ENCODE measurements at places on chromosomes 3 and 15. TPM values are rescaled to one million over a fixed set of nuclear protein-coding genes. Genes with fewer than 3 reads are reported as not detected.

Gene SPTSSB
- 0.20 TPM for total RNA-seq

Gene GATA2
- total RNA-seq = 0.30 TPM

DNA sequence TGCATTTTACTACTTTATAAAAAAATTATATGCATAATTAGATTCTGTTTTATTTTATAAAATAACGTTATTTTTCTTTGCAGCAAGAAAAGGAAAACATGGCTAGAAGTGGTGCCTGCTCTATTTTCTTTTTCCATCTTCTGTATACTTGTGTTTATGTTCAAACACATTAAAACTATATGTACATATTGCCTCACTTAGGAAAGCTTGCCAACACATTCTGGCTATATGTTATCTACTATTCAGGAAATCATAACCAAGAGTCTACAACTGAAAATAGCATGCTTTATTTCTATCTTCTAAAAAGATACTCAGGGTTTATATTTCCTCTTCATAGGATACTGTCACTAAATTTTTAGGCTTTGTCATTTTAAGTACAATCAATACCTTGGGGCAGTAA, 90.2 kb upstream of the KCNMB2 start:
- no peaks in the 10 kb centered on the region for H3K27me3 ChIP-seq
- no peak for DNase-seq
- no peaks in the 10 kb centered on the region for H3K36me3 ChIP-seq
- H3K4me3 ChIP-seq = no peak overlapping the region

DNA sequence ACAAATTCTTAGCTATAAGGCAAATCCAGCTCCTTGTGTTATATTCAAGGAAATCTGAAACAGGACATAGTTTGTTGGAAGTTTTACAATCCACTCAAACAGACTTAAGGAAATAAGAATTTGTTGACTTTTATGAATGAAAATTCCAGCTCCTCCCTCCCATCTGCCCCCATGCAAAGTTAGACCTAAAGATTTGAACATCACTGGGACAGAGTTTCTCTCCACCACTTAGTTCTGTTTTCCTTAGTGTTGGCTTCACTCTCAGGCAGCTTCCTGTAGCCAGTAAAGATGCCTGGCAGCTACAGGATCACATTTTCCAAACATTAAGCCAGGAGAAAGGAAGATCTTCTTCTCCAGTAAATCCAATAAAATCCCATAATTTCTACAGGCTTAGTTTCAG, 265.0 kb downstream of the TAFA4 start:
- no peak overlapping the region for H3K4me3 ChIP-seq
- H3K27ac ChIP-seq = no peak overlapping the region
- no peak for DNase-seq
- H3K27me3 ChIP-seq = peaks cover 2% of the 10 kb centered on the region

DNA sequence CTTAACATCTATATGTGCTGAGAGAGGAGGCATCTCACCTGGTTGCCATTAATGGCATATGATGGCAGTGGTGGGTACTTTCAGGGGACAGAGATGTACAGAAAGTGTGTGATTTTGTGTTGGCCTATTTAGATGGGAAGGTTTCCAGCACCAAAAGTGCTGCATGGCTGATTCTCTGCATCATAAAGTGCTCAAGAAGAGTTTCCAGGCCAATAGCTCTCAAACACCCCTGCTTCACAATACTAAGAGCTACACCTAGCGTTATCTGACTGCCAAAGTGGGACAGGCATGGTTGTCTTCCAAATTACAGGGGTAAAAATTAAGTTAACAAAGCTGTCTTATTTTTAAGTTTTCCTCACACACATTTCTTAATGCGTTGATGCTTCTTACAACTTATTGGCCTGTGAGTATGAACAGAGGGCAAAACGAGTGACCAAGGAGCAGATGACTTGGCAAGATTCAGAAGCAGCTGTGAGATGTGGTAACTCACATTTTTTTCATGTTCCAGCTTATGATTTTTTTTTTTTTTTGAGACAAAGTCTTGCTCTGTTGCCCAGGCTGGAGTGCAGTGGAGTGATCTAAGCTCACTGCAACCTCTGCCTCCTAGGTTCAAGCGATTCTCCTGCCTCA, 41.4 kb upstream of the VEPH1 start:
- no peak for DNase-seq
- H3K4me3 ChIP-seq = peak overlapping the region; percentile 9
- peaks cover 12% of the 10 kb centered on the region for H3K27me3 ChIP-seq
- H3K4me1 ChIP-seq = peaks cover 3% of the 10 kb centered on the region
- no peak overlapping the region for H3K27ac ChIP-seq

DNA sequence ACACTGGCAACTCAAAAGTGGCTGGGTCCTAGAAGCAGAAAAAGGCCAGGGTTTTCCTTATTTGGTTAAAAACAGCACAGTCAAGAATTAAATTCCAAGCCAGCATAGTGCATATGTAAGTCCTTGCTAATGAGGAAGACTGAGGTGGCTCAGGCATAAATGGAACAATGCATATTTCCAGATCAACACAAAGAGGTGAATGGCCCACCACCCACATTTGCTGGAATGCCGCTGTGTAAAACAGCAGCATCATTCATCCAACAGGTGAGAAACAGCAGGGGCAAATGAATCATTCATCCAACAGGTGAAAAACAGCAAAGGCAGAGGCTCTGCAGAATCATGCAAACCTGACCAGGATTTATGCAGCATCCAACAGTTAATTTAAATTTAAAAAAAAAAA, 32.9 kb downstream of the GPR176 start:
- no peak overlapping the region for H3K27ac ChIP-seq
- H3K36me3 ChIP-seq = no peaks in the 10 kb centered on the region
- H3K27me3 ChIP-seq = no peaks in the 10 kb centered on the region
